MM.1S (cell line): ENCODE measurements at places on chromosomes 1 and 21.

DNA sequence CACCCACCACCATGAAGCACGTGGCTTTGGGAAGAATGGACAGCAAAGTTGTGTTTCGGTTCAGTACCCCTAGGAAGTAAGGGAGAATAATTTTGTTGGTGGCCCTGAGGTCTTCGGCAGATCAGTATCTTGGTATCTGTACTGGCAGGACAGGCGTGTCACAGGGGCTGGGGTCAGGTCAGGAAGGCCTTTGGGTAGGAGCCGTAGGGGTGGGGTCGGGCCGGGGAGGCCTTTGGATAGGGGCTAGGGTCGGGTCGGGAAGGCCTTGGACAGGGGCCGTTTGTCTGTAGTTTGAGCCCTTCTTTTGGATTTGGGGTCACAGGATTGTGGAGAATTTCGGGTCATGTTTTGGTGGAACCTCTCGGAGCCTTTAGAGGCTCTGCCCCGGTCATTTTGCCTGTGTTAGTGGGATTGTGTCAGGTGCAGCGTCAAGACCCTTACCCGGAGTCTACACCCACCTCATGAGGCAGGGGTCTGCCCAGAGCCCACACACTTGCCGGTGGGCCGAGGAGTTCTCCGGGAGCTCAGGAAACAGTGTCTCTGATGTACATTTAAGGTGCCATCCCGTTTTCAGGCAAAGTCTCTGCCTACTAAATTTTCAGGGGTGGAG, 75.3 kb upstream of the COL6A1 start:
- DNase-seq: no peak

DNA sequence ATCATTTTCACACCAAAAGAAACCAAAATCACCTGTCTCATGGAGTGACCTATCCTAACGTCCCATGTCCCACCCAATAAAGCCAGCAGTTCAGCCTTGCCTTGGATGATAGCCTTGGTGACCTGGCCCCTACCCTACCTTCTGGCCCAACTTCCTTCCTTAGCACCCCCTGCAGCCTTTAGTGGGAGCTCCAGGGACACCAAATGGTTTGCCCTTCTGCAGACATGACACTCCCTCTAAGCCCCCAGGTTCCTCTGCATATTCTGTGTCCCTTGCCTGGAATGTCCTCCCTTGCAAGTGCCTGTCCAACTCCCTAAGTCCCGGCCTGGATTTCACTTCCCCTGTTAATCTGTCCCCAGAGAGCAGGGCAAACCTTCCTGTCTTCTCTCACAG, 2.2 kb downstream of the SLFNL1 start:
- no peak for DNase-seq

DNA sequence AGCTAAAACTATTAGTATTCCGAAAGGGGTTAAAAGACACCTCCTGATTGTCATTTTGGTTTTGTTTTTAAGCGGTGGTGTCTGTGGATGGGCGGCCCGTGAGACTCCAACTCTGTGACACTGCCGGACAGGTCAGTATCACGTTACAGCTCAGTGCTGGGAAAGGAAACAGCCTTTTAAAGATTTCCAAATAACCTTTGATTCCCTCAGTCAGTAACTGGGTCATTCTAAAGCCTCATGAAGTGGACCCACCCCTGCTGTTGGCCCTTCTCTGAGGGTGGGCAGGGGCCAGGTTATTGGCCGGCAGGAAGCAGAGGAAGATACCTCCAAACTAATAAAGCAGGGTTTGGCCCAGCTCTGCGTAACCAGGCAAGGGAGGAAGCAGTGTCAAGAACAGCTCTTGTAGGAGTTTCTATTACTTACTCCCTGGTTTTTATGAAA, 2.3 kb downstream of the RHOU start:
- DNase-seq: no peak

- peak; percentile 6 for DNase-seq
These were observed 716 bp downstream of the CTBS start for GRCh38 chr1:84573481-84573966.

DNA sequence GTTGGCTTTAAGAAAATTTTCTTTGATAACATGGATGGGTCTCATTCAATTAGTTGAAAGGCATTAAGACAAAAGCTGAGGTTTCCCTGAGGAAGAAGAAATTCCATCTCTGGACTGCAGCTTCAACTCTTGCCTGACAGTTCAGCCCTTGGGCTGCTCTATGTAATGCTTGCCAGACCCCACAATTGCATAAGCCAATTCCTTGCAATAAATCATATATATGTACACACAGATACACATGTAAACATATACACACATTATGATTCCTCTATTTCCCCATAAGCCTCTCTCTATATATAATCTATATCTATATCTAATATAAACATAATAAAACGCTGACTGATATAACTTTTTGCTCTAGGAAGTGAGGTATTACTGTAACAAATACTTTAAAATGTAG, 301.5 kb upstream of the PRMT6 start:
- no peak for DNase-seq

GRCh38 chr21:42021371-42022090, 11.4 kb upstream of the ZBTB21 start:
- no peak for DNase-seq

- DNase-seq: peak; percentile 80
These were observed at the start of gene AVPR1B for GRCh38 chr1:206117151-206117948. Gene AVPR1B, minus strand, starts transcription at chr1:206117388. Its CDS starts 498 bp downstream, at chr1:206116890.

- DNase-seq: no peak
These were observed 319.4 kb downstream of the BRINP2 start for GRCh38 chr1:177490036-177490639.

DNA sequence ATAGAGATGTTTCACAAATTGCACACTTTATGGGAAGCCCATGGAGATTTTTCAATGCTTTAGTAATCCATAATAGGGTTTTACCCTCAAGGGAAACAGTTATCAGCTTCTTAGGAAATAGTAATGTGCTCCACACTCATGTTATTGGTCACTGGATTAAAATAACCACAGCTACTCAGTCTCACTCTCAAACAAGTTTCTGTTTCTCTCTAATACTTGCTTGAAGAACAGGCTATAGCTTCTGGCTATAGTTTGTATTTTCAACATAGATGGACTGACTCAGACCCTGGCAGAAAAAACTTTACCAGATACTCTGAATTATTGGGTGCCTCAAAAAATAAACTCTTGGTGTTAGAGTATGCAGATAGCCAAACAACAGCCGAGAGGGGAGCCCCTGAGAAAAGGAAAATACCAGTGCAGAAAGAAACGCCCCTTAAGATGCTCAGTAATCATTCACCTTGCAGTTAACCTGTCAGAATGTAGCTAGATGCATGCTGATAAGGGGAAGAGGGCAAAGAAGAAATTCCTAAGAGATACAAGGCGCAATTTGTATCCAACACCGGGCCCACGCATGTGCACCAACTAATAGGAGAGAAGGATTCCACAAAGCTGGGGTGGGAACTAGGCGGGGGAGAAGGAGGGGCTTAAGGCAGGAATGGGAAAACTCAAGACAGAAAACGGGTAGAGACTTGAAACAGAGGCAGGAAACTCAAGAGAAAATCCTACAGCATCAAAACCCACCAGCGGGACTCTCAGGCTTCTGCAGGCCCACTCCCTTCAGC, 30.4 kb upstream of the PDE4B start:
- peak; percentile 19 for DNase-seq

DNA sequence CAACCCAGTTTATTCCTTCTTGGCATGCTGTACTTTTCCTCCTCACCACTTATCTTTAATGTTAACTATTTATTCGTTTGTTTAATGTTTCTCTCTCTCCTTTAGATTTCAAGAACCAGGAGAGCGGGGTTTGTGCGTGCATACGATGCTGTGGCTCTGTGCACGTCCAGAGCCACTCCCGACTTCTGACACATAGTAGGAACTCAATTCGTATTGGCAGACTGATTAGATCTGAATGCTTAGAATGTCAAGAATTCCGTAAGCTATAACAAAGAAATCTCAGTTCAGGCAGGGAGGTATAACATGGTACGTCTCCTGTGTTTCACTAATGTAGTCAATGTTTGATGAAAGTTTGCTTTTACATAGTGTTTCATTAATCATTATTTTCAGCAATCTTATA, 7.3 kb upstream of the GRIK1 start:
- DNase-seq: no peak

DNA sequence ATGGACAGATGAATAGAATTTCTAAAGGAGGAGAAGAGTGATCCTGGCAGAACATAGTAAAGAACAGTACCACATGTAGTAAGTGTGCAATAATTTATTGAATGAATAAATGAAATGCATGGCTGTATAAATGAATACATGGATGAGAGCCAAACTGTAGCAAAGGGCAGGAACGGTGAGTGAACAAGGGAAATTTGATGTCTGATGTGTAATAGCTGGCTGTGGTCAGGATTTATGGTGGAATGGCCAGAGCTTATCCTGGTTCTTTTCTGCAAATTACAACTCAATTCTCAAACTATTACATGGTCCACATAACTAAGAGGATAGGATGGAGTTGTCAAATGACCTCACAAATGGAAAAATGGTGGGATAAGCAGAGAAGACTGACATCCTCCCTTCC, 43.2 kb upstream of the ARHGAP29 start:
- DNase-seq: no peak

- DNase-seq: no peak
These were observed 5.4 kb downstream of the CNTN2 start for GRCh38 chr1:205048382-205048781.

- DNase-seq: no peak
These were observed 10.3 kb upstream of the PADI6 start for GRCh38 chr1:17361687-17362086.

- DNase-seq: no peak
These were observed 78.4 kb downstream of the DISP1 start for GRCh38 chr1:222893255-222893654.

DNA sequence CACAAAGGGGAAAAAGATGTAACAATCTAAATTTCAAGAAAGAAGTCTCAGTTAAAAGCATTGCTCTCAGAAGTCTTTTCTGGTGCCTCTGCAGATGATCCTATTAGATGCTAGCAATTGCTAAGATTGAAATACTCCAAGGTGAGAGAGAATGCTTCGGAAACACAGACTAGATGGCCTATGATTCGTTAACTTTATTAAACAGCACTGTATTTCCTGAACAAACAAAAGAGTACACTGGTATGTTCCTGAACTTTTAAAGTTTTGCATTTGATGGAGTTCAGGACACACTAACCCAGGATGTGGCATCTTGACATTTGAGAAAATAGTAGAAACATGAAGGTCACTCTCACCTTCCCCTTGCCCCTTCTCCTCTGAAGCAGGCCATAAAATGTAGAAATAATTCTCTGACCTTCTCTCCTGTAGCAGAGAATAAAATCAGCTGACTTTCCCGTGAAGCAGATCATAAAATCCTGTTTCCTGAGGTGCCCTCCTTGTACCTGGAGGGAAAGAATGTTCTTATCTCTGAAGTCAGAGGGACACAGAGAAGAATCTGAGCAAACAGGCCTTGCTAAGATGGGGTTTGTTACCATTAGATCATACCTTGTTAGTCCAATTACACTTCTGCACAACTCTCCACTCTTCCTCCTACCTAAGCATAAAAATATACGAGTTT, 142.9 kb upstream of the USP25 start:
- DNase-seq: no peak

GRCh38 chr1:2134266-2134620, 60.3 kb downstream of the FAAP20 start:
- no peak for DNase-seq

DNA sequence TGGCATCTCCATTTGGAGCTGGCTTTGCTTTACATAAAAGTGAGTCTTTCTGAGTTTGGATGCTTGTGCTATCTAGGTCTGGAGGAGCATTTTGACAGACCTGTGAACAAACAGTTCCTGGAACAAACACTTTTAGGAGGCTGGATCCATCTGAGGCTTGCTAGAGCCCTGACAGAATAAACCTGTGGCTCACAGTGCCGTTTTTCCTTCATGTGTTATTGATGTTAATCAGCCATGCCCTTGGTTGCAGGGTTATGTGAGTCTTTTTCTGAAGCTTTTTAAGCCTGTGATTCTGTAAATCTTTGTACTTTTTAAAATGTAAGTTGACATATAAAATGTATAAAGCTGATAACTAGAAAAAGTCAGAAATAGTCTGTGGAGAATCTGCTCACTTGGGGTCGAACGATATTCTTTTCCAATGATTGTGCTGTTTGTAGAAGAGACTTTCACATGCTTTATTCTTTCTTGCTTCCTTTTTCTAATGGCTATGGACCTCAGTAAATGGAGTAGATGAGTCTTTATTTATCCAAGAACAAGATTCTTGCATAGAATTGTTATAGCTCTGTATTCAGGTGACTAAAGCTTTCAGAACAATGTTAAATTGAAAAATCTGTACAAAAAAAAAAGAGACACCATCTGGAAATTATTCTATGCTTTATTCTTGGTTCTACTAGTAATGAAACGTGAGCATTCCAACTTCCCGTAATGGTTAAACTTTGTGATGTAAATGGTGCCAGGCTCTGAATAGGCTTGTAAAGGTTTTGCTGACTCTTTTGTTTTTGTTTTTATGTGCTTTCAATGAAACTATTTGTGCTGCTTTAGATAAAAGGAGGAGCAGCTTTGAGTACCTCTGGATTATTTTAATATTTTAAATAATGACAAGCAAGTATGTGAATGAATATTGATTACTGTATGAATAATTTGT, 53.7 kb downstream of the CACHD1 start:
- no peak for DNase-seq

- DNase-seq: no peak
These were observed 124.8 kb upstream of the GORAB start for GRCh38 chr1:170407138-170407537.

GRCh38 chr1:41734201-41734970, 184.3 kb downstream of the HIVEP3 start:
- no peak for DNase-seq

GRCh38 chr1:211632808-211633523, 42.5 kb downstream of the NEK2 start:
- DNase-seq: no peak

DNA sequence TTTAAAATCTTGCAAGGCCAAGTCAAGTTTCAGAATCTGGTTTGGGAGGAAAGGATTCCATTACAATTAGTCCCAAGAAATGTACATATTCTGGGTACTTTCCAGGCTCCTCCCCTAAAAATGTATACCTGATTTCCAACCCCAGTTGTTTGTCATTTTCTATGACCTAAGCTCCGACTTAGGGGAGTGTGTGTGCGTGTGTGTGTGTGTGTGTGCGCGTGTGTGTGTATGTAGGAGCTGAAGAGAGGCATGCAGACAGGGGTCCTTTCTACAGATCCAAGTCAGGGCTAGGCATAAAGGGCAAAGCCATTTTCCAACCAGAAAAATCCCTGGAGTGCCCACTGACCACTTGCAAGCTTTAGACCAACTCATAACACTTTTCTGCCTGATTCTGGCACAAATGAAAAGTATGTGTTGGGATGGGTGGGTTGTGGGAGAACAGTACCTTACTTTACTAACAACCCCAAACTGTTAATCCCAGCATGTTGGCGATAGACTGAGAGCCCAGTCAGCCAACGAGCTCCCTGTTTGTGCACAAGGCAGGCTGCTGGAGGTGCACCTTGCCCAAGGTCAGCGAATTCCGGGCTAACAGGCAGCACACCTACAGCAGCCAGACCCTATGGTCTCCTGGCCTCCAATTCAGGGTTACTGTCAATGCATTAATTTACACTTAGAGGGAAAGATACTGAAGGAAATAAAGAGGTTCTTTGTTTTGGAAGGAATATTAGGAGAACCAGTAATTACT, 1.7 kb downstream of the TRABD2B start:
- DNase-seq: no peak
